ENCODE measurements at places on chromosomes 7 and 10. TPM values are rescaled to one million over a fixed set of nuclear protein-coding genes. Genes with fewer than 3 reads are reported as not detected.

The ATOH7 gene
- total RNA-seq = 0.28 TPM

The GPNMB gene
- total RNA-seq = 50.5 TPM

The ZNF488 gene
- not detected for total RNA-seq

The NRG3 gene
- total RNA-seq = under 0.01 TPM

The PODXL gene
- 29.1 TPM for total RNA-seq
